Brain microvascular endothelial cell (primary cell): ENCODE measurements at places on chromosomes 3 and 15.

DNA sequence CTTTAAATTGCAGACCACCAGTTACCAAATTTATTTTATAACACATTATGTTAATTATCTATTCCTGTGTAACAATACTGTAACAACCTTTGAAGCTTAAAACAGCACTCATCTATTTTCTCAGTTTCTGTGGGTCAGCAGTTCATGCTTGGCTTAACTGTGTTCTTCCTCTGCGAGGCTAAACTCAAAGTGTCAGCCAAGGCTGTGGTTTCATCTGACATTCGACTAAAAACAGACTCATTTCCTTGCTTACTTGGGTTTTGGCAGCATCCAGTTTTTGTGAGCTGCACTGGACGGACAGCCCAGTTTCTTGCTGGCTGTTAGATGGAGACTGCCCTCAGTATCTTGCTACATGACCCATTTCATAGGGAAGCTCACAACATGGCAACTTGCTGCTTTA, 247.3 kb upstream of the KCNH8 start:
- DNase-seq: no peak

DNA sequence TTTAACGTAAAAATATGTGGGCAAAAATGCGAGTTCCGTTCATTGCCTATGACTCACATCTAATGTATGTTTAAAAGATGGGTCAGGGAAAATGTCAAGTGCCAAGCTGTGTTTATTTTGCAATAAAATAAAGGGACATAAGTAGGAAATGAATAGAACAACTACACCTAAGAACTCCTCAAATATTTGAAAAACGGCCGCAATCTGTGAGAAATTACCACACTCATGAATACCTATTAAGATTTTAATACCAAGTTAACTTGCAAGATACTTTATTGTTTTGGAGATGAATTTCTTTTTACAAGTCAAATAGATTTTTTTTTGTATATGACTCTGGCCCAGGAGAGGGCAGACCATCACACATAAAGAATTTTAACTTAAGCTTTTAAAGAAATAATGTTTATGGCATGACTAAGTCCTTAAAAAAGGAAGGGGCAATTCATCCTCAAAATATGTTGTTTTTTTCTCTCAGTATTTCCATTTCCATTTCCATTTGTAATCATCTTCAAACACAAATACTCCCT, 152.7 kb downstream of the SUCNR1 start:
- peak; percentile 58 for DNase-seq

GRCh38 chr3:27119639-27120038, 249.5 kb downstream of the NEK10 start:
- DNase-seq: no peak

GRCh38 chr3:71360764-71361163, 222.8 kb downstream of the FOXP1 start:
- DNase-seq: no peak

- DNase-seq: no peak
Measured at GRCh38 chr3:196936288-196936687, 6.0 kb downstream of the NCBP2 start.

DNA sequence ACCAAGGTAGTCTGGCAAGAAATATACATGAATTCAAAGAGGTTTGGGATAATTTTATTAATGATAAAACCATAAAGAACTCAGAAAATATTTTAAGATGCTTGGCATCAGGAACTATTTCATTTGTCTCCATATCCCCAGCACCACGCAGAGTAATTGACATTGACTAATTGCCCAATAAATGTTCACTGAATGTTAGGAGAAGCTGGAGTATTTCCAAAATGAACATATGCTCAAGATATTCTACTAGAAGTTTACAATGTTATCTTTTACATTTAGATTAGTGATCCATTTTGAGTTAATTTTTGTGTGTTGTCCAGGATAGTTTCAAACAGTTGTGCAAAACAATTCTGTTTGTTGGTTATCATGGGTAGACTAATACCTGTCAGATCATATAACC, 298.8 kb upstream of the CTDSPL start:
- no peak for DNase-seq

- peak; percentile 84 for DNase-seq
Measured at GRCh38 chr15:45630917-45631691, 3.7 kb upstream of the SQOR start.

DNA sequence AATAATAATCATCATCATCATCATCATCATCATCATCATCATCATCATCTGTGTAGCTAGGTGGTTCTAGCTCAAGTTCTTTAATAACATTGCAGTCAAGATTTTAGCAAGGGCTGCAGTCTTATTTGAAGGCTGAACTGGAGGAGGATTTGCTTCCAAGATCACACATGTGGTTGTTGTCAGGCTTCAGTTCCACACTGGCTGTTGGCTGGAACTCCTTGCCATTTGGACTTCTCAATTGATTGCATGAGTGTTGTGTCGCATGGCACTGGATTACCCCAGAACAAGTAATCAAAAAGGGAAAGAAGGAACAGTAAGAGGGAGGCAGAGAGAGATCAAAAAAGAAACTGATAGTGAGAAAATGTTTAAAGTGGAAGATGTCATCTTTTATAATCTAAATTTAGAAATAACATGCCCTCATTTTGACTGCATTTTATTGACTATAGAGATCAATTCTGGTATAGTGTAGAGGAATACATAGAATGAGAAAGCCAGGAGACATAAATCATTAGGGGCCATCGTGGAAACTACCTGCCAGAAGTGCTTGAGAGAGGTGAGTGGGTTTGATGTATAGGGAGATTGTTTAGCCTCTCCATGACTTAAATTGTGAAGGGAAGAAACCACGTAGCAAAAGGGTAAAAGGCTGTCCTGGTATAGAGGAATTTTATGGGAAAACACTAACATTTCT, 346.6 kb upstream of the RBMS3 start:
- DNase-seq: no peak

- no peak for DNase-seq
Measured at GRCh38 chr3:190619761-190620160, 105.9 kb downstream of the IL1RAP start.

DNA sequence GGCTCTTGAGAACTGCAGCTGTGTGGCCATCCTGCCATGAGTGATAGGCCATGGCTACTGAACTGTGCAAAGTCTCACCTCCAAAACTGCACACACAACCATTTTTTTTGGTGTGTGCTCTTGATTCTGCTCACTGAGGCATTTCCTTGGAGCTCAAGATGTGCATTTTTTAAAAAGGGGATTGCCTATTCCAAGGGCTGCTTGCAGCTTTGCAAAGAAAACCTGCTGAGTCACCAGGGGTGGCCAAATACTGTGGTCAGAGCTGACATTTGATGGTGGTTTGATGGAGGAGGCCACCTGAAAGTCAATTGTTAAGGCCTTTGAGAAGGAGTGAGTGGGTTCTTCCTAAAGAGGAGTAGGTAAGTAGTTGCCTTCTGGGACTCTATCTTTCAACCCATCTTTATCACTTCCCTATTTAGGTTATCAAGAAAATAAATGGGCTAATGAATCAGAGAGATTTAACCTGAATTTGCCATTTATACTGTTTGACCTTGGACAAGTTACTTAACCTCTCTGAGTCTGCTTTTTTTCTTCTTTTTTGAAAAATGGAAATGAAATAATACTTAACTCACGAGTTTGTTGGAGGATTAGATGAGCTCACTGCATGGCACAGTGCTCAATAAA, 87.9 kb downstream of the CHST2 start:
- DNase-seq: peak; percentile 33

GRCh38 chr3:120567370-120568201, 28.6 kb upstream of the NDUFB4 start:
- DNase-seq: peak; percentile 44

DNA sequence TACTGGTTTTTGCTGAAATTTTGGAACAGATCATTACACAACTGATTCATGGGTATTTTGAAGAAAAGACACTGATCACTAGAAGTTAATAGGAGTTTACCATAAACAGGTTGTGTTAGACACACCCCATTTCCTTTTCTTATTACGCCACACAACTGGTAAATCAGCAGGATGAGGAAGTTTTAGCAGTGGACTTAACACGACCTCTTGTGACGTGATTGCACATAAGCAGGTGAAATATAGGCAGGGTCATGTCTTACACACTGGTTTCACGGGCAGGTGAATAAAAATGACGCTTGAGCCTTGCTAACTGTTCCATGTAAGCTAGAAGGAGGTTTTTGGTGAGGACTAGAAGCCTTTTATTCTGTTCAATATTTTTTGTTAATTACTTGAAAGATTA, 27.1 kb upstream of the TPRG1 start:
- DNase-seq: no peak
